ENCODE measurements at places on chromosomes 11 and 22. TPM values are rescaled to one million over a fixed set of nuclear protein-coding genes. Genes with fewer than 3 reads are reported as not detected.

- no peak for DNase-seq
Observed at GRCh38 chr11:44876906-44877305, 73.8 kb downstream of the TP53I11 start.

DNA sequence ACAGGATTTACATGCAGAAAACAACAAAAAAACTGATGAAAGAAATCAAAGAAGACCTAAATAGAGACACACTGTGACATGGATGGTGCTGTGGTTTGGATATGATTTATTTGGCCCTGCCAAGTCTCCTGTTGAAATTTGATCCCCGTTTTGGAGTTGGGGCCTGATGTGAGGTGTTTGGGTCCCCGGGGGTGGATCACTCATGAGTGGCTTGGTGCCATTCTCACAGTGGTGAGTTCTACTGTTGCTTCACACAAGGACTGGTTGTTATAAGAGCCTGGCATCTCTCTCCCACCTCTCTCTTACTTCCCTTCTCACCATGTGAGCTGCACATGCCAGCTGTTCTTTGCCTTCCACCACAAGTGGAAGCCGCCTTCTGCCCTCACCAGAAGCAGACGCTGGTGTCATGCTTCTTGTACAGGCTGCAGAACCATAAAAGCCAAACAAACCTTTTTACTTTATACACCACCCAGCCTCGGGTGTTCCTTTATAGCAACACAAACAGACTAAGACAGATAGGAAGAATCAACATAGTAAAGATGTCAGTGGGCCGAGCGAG is 7.8 kb upstream of the RTL6 start:
- no peak for DNase-seq

The SSTR3 gene
- 0.20 TPM for total RNA-seq

The MS4A2 gene
- not detected for total RNA-seq

The CHRM4 gene
- not detected for total RNA-seq

DNA sequence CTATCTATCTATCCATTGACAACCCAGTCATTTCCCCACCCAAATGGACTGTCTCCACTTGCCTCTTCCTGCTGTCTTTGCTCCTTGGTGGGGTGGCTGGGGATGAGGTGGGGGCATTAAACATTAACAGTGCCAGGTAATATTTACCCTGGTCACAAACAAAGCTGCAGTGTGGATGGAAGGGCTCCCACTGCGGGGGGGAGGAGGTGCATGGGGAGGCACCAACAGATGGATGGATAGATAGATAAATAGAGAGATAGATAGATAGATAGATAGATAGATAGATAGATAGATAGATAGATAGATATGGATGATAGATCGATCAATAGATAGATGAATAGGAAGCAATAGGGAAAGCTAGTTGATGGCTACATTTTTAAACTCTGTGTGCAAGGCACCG is 2.3 kb upstream of the FXYD2 start:
- DNase-seq = no peak

The NXPE2 gene
- 0.11 TPM for total RNA-seq

DNA sequence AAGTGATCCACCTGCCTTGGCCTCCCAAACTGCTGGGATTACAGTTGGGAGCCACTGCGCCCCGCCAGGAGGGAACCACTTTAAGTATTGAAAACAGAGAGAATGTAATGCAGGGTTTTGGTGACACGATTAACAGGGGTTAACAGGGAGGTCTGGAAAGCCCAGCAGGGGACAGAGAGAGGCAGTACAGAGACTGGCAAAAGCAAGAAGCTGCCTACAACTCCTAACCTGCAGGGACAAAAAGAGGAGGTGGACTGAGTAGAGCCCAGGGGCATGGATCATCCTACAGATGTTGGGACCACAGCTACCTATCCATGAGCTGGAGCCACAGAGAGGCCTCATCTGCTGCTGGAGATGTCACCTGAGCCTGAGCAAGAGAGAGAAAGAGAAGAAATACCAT is 1.7 kb upstream of the SPINDOC start:
- peak; percentile 61 for DNase-seq

The SMTN gene
- total RNA-seq = 17.5 TPM

DNA sequence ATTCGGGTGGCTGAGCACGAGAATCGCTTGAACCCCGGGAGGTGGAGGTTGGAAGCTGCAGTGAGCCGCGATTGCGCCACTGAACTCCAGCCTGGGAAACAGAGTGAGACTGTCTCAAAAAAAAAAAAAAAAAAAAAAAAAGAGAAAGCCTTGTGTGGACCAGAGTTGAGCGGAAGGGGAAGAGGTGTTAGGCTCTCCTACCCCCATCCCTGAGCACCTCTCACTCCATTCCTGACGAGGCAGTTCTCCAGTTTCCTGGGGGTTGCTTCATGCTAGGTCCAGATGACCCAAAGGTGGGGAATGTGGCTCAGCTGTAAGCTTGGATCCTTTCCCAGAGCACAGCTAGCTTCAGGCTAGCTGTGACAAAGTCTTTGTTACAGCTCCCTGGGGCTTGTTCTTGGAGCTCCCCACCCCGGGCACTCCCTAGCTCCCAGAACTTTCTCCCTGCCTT is 8.8 kb upstream of the DNAL4 start:
- peak; percentile 52 for DNase-seq

- DNase-seq = peak; percentile 87
Observed at GRCh38 chr11:75342966-75343870, 8.2 kb downstream of the ARRB1 start.

The SLC5A4 gene
- not detected for total RNA-seq

DNA sequence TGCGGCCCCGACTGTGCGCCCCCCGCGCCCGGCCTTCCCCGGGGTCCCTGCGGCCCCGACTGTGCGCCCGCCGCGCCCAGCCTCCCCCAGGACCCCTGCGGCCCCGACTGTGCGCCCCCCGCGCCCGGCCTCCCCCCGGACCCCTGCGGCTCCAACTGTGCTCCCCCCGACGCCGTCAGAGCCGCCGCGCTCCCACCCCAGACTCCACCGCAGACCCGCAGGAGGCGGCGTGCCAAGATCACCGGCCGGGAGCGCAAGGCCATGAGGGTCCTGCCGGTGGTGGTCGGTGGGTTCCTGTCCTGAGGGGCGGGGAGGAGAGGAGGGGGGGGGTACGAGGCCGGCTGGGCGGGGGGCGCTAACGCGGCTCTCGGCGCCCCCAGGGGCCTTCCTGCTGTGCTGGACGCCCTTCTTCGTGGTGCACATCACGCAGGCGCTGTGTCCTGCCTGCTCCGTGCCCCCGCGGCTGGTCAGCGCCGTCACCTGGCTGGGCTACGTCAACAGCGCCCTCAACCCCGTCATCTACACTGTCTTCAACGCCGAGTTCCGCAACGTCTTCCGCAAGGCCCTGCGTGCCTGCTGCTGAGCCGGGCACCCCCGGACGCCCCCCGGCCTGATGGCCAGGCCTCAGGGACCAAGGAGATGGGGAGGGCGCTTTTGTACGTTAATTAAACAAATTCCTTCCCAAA is 3.1 kb downstream of the DRD4 start:
- DNase-seq = peak; percentile 74

All from endodermal cell (in vitro differentiated cells).